Mucosa of gallbladder (tissue), 1 donor: ENCODE measurements at places on chromosomes 5 and 9.

- no peak for DNase-seq
Observed at GRCh38 chr5:123598028-123598689, 86.2 kb downstream of the CSNK1G3 start.

DNA sequence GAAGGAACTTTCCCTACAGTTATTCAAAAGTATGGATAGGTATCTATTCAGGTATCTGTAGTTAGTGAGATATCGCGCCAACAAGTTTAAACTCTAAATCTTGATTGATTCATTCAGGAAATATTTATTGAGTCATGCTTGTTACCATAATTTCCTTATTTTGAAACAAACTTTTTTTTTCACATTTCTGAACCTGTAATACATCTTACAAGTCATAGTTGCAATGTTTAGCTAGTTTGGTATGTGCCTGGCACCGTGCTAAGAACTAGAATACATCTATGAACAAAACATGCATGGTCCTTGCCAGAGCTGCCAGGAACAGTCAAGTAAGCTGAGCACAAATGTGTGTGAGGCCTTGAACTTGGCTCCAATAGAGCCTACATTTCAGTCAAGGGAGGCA is 226.4 kb downstream of the PCSK5 start:
- no peak for DNase-seq

DNA sequence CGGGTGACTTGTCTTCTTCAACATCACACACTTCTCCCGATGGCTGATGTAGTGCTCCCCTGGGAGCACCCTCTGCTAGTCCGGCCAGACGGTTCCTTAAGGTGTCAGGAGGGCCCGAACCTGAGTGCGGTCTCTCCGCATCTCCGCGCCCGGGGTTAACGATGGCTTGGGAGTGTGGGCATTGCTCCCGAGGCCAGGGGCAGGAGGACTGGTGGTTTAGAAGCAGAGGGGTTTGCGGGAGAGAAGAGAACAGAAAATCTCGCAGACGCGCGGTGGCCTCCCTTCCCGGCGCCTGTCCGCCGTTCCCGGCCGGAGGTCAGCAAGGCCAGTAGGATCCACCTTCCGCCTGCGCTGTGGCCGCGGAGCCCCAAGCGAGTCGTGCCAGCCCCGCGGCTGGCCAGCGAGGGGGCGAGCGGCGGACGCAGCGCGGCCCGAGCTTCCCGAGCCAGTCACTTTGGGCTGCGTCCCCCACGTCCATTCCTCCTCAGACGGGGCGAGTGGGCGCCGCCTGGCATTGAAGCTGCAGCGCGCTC is 700 bp downstream of the CDO1 start:
- DNase-seq, result no peak

- no peak for DNase-seq
Observed at GRCh38 chr5:78009937-78010527, 233.9 kb upstream of the TBCA start.

- DNase-seq, result peak; percentile 48
Observed at GRCh38 chr9:33466565-33467495, 6.9 kb downstream of the NOL6 start.

DNA sequence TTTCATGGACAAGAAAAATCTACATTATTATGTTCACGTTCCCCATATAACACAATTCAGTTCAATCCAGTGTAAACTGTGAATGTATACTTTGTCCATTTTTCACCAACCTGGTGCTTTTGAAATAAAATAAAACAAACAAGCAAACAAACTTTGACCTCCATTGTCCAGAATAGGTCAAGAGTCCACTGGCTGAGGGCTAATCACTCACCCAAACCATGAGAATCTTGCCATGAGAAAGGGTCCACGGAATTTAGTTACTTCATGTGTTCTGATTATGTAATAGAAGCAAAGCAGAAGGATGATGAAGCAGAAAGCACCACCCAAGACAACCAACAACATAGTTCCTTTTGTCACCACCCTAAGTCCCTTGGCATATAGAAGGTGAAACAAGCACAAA is 28.7 kb downstream of the DIAPH1 start:
- DNase-seq, result no peak

GRCh38 chr5:42875785-42876374 is 64.2 kb upstream of the SELENOP start:
- no peak for DNase-seq

GRCh38 chr5:8491254-8491653 is 622.3 kb downstream of the MTRR start:
- DNase-seq, result no peak

GRCh38 chr5:143208365-143208641 is 195.2 kb downstream of the NR3C1 start:
- no peak for DNase-seq

DNA sequence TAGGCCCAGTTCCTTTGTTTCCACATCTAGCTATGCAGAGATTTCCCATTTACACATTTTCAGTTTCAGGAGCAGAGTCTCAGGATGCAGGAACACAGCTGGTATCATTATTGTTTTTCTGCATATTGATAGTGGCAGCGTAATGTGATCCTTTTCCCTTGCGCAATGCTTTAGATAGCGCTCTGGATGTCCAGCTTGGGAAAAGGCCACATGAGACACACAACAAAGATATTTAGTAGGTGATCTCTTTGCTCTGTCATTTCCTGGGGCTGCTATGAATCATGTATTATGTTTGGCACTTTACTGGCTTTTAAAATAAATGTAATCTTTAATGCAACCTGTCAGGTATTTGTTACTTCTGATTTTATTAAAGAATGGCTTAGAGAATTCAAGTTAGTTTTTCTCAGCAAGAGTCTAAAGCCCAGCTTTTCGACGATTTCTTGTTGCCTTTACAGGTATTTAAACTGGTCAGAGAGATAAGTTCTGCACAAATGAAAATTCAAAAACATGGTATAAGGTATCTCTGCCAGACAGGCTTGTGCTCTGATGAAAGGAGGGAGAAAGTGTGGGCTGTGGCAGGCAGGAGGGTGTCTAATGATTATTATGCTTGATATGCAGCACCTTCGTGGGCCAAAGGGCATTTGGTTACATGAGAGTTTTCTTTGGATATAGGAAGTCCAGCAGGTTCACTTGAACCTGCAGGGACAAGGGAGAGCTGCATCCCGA is 42.2 kb downstream of the PTTG1 start:
- no peak for DNase-seq

DNA sequence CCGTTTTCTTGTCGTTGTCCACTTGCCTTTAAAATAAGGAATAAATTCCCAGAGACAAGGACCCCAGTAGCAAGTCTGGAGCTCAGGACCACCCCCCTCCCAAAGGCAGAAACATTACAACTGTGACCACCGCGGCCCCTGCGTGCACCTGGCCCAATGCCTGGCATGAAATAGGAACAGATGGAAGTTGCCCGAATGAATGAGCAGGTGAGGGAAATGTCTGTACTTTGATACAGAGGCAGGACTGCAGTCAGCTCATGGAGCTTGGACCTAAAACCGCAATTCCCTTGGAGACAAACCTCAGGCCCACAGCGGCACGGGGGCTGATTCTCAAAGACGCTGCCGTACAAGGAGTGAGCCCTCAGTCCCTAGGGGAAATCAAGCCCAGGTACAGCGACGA is 55.3 kb upstream of the SARDH start:
- DNase-seq, result no peak

DNA sequence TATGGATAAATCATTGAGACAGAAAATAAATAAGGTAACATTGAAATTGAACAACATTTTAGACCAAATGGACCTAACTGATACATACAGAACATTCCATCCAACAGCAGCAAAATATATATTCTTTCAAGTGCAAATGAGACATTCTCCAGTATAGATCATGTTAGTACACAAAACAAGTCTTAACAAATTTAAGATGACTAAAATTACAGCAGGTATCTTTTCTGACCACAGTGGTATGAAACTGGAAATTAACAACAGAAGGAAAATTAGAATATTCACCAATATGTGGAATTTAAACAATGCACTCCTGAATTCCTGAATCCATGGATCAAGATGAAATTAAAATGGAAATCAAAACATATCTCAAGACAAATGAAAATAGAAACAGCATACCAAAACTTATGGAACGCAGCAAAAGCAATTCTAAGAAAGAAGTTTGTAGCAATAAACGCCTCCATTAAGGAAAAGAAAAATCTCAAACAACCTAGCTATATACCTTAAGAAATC is 115.6 kb downstream of the ADAMTS12 start:
- DNase-seq, result no peak

GRCh38 chr9:89497978-89498851 is at the start of gene SEMA4D:
Gene SEMA4D, minus strand, starts transcription at chr9:89498113. Its CDS starts 92,657 bp downstream, at chr9:89405456.
- peak; percentile 79 for DNase-seq

- DNase-seq, result no peak
Observed at GRCh38 chr9:97562542-97562941, 61.1 kb downstream of the TMOD1 start.

DNA sequence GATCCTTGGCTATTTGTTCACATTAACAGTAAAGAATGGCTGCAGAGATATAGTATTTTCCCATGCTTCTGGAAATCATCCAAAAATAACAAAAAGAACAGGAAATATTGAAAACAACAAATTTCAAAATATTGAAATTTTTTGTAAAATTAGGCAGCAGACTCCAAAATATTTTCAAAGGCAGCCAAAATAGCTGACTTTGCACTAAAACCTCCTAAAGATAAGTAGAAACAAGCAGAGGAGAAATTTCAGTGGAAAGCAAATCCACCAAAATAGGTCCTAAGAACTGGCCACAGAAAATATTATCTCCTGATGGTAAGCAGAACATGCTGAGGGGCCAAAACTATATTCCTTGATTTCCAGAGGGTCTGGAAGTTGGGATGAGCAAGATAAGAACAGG is 456.3 kb upstream of the DMAC1 start:
- DNase-seq, result no peak

- peak; percentile 45 for DNase-seq
Observed at GRCh38 chr5:10563945-10564837, at the start of gene ANKRD33B. Gene ANKRD33B, plus strand, starts transcription at chr5:10564070. Its CDS starts 398 bp downstream, at chr5:10564468.

- no peak for DNase-seq
Observed at GRCh38 chr9:87528969-87529368, 31.3 kb downstream of the DAPK1 start.

GRCh38 chr9:36443581-36443980 is 43.5 kb upstream of the RNF38 start:
- no peak for DNase-seq

DNA sequence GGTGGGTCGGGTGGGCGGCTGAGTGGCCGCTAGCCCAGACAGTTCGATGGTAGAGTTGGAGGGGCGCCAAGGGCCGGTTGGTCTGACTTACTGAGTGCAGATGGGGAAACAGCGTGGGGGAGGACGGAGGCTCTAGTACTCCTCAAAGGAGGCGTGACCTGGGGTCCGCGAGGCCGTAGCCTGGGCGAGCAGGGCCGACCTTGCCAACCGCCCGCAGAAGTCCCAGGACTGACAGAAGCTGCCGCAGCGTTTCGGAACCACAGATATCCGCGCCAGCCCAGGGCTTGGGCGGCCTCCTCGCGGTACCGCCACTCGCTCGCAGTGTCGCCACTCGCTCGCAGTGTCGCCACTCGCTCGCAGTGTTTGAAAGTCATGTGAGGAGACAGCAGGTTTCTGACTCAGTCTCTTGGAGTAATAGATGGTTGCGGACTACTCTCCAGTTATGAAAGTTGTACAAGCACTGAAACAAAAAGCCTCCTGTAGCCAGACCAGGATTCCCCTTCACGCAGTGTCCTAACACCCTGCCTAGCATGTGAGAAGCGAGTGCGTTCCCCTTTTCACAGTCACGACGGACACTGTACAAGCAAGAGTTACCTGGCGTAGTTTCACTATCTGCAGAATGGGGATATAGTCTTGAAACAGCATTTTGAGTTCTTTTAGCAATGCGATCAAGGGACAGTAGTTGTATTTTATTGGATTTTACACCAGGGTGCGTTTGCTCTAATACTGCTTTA is 674 bp downstream of the TMEM38B start:
- DNase-seq, result peak; percentile 44

DNA sequence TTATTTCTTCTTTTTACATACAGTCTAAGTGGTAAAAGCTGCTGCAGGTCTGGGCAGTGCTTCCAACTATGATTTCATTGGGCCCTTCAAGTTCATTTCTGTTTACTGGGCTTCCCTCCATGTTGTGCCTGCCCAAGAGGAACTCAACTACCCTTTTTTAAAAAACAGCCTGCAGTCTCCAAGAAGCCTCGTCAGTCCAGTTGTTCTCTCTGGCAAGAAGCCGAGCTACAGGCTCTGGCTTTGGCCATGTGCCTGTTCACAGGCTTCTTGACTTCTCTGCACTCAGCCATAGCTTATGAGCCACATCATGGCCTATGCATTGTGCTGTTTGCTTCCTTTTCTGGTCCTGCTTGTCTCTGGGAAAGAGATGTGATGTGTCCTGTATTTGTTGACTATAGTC is 119.7 kb upstream of the PJA2 start:
- DNase-seq, result peak; percentile 18

GRCh38 chr9:12554636-12555035 is 138.5 kb upstream of the TYRP1 start:
- no peak for DNase-seq

- DNase-seq, result no peak
Observed at GRCh38 chr9:119873877-119874276, 504.6 kb upstream of the BRINP1 start.

- no peak for DNase-seq
Observed at GRCh38 chr5:112192072-112192471, 227.0 kb downstream of the EPB41L4A start.

DNA sequence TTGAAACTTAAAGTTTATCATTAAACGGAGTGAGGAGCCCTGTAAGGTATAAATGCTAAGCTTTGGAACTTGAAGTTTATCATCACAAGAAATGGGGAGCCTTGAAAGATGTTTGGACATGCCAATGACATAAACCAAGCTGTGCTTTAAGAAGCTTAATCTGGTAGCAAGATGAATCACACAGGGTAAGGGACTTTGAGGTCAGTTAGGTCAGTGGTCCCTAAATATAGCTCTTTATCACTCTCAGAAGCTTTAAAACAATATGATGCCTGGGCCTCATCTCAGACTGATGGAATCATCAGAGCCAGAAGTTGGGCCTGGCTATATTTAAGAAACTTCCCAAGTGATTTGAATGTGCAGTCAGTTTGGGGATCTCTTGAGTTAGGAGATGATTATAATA is 85.7 kb downstream of the TNC start:
- no peak for DNase-seq

DNA sequence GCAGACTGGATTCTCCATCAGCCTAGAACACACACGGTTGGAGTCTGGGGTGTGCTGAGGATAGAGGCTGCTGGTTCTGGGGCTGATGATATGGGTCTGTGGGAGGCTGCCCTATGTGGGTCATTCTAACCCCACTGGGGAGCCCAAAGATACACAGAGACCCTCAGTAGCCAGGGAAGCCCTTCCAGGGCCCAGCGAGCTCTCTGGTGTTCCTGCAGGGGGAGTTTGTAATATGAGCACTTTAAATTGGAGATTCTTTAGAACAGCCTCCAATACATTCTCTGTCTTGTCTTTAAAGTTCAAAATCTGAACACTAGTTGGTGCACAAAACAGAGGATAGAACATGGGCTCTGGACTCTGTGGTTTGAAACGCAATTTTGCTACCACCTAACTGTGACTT is 2.4 kb downstream of the ACTL7A start:
- no peak for DNase-seq

GRCh38 chr5:122391621-122392020 is 79.6 kb downstream of the SNCAIP start:
- DNase-seq, result no peak

DNA sequence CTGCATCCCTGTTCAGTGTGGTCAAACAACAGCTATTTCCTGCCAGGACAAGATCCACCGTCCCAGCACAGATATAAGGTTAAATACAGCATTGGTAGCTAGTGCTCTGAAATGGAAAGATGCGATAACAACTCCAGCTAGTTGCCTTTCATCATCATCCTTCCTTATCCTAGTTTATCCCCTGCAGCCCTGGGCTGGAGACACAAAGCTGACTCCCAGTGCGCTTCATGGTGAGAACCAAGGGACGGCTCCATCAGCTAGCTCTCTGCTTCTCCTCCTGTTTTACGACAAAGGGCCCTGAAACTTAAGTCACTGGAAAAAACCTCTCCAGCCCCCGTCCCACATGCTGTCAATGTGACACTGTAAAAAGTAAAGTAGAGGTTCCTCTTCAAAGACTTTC is 37.9 kb downstream of the CDC14B start:
- DNase-seq, result no peak
